ENCODE measurements at places on chromosomes 16 and 17.

- no peak for DNase-seq
Observed at GRCh38 chr17:50798424-50799288, 31.3 kb upstream of the ANKRD40CL start.

GRCh38 chr16:88810166-88810911 is 1.4 kb downstream of the APRT start:
- no peak for DNase-seq

GRCh38 chr17:49819138-49819537 is 28.7 kb downstream of the TAC4 start:
- no peak for DNase-seq

- no peak for DNase-seq
Observed at GRCh38 chr16:84959045-84959576, 52.2 kb downstream of the ZDHHC7 start.

DNA sequence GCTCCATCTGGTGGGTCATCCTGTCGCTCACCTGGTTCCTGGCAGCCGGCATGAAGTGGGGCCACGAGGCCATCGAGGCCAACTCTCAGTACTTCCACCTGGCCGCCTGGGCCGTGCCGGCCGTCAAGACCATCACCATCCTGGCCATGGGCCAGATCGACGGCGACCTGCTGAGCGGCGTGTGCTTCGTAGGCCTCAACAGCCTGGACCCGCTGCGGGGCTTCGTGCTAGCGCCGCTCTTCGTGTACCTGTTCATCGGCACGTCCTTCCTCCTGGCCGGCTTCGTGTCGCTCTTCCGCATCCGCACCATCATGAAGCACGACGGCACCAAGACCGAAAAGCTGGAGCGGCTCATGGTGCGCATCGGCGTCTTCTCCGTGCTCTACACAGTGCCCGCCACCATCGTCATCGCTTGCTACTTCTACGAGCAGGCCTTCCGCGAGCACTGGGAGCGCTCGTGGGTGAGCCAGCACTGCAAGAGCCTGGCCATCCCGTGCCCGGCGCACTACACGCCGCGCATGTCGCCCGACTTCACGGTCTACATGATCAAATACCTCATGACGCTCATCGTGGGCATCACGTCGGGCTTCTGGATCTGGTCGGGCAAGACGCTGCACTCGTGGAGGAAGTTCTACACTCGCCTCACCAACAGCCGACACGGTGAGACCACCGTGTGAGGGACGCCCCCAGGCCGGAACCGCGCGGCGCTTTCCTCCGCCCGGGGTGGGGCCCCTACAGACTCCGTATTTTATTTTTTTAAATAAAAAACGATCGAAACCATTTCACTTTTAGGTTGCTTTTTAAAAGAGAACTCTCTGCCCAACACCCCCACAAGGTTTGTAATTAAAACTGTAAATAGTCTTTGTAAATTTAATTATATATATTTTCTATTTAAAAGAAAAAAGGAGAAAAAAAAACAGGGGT is 1.7 kb downstream of the FZD2 start:
- DNase-seq, result no peak

DNA sequence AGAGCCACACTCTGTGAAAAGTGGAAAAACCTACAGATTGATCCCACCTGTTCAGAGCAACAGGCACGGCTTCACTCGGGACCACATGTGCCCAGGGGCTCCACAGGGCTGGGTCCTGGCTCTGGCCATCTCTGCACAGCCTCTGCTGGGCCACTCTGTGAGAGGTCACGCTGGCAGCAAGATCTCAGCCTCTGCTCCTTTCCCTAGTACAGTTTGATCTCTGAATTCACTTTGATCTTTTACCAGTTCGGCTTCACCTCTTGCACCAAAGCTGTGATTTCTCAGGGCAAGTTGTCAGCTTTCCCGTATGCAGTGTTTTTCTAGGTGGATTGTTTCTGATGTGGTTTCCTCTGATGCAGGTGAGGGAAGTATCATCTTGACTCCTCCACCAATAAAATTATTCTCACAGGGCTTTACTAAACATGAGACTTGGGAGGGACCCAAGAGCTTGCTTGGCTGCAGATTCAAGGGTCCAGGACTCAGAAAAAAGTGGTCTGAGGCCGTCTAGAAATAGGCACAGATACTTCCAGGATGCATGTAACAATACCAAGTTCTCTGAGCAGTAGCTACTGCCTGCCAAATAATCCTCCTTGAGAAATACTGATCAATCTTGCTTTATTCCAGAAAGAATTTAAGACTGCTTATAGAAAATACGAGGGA is 24.0 kb upstream of the ALDH3A1 start:
- no peak for DNase-seq

- DNase-seq, result no peak
Observed at GRCh38 chr17:29444589-29444988, 54.4 kb downstream of the TAOK1 start.

GRCh38 chr16:57403965-57404817 is at the start of gene CCL17:
Gene CCL17 (plus strand): TSS chr16:57404767. CDS start chr16:57413933, 9,166 bp downstream.
- no peak for DNase-seq

DNA sequence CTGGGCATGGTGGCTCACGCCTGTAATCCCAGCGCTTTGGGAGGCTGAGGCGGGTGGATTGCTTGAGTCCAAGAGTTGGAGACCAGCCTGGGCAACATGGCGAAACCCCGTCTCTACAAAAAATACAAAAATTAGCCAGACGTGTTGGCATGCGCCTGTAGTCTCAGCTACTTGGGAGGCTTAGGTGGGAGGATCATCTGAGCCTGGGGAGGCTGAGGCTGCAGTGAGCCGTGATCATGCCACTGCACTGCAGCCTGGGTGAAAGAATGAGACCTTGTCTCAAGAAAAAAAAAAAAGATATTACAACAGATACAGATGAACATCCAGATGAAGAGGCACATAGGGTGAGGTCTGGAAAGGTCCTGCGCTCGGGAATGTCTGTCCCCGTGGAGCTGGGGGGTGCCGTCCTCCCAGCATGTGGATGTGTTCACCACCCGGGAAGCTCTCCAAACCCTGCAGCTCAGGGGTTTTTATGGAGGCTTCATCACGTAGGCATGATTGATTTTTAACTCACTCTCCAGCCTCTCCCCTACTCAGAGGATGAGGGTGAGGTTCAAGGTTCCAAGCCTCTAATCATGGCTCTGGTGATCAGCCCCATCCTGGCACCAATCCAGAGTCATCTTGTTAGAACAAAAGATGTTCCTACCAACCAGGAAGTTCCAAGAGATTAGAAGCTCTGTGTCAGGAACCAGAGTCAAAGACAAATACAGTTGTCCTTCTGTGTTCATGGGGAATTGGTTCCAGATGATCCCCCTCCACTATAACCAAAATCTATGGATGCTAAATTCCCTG is 85.0 kb upstream of the DNAJA2 start:
- DNase-seq, result no peak

GRCh38 chr16:31371619-31372484 is 16.9 kb downstream of the ITGAX start:
- DNase-seq, result no peak

DNA sequence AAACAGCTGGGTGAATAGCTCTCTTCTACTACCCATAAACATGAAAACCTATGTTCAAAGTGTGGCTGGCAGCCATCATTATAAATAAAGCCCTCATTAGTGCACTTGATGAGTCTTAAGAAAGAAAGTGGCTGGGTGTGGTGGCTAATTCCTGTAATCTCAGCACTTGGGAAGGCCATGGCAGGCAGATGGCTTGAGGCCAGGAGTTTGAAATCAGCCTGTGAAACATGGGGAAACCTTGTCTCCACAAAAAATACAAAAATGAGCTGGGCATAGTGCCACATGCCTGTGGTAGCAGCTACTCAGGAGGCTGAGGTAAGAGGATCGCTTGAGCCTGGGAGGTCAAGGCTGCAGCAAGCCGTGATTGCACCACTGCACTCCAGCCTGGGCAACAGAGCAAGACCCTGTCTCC is 28.3 kb upstream of the APPBP2 start:
- no peak for DNase-seq

DNA sequence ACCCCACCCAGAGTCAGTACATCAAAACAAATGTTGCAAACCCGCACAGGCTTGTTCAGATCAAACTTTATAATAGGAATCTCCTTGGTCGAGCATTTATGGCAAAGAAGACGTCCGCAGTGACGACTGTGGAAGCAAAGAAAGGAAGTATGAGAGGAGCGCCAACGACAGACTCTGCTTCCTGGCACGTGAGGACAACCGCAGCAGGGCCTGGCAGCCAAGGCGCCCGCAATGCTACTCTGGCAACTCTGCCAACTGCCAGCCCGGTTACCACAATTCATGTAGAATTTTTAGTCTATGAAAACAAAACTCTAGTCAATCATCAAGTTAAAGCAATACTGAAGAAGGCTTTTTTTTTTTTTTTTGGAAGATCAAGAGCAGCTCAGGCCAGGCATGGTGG is 24.8 kb downstream of the CYB5D2 start:
- no peak for DNase-seq

GRCh38 chr16:87674419-87674818 is 72.1 kb downstream of the JPH3 start:
- no peak for DNase-seq

DNA sequence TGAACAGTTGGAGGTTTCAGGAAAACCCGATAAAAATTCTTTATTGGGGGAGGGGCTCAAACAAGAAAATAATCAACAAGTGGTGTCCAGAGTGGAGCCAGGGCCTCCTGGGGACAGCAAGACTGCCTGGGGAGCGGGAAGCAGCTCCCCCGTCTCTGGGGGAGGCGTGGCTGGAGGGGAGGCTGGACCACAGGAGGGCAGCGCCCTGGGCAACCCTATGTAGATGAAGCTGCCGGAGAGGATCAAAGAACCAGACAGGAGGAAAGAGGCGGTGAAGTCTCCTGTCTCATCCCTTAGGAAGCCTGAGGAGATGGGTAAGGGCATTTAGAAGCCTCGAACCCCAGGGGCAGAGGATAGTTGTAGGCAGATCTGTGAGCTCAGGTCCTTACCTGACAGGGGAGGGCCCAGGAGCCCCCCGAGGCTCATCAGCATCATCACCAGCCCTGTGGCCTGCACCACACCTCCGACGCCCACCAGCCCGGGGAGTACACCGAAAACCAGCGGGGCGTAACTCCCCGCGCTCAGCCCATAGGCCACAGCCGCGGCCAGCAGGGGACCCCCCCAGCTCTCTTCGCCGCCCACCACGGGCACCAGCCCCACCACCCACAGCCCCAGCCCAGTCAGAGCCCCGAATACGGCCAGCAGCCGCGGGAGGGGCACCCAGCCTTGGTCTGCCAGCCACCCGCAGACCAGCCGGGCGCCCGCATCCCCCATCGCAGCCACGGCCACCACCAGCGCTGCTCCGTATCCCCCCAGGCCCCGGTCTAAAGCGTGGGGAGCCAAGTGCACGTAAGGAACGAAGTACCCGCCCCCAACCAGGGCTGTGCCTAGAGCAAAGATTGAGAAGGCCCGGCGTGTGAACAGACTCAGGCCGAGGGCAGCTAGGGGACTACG is 2.0 kb downstream of the SLC16A11 start:
- no peak for DNase-seq

- no peak for DNase-seq
Observed at GRCh38 chr17:34886831-34887230, 74.4 kb downstream of the CCT6B start.

GRCh38 chr16:72939247-72939646 is 108.7 kb downstream of the ZFHX3 start:
- DNase-seq, result no peak

GRCh38 chr16:66332634-66333610 is 33.6 kb upstream of the CDH5 start:
- no peak for DNase-seq

- DNase-seq, result no peak
Observed at GRCh38 chr17:63317166-63317840, 128.8 kb downstream of the CYB561 start.

DNA sequence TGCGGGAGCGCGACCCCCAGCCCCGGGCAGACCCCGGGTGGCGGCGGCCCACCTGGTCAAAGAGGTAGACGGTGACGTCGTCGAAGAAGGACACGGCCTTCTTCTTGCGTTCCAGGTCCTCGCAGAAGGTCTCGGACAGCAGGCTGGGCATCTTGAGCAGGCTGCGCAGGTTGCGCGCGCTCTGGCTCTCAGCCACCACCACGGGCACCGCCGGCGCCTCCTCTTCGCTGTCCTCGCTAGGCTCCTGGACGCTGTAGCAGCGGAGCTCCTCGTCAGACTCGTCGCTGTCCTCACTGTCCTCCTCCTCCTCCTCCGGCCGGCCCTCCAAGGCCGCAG is 45.2 kb upstream of the PVALEF start:
- no peak for DNase-seq

DNA sequence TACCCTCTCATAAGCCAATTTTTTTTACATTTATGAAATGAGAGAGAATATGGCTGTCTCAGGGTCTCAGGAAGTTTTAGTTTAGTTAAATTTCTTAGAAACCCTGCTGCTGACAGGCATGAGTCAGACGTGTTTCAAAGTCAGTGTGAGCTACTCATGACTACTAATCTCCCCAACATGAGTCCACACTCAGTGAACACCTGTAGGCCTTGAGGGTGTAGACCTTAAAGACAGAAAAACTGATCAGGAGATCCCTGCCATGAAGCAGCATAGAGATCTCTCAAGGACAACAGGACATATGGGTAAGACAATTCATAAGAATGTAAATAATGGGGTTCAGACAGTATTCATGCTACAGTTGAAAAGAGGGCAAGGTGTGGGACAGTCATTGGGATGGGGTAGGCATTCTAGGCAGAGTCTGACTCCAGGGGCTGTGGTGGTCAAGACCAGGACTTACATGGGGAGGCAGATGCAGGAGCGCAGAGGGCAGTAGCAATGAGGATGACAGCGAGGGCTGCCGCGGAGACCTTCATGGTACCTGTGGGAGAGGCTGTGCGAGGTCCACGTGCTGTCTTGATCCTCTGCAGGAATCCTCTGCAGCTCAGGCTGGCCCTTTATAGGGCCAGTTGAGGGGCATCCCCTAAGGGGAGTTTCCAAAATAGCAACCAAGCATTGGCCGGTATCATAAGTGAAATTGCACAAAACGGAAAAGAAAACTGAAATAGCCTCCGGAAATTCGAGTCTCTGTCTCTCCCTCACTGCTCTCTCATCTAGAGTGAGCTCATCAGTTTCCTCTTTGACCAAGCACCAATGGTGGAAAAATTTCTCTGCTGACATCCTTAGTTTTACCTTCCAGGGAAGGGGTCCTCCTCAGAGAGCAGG is at the start of gene CCL5:
Gene CCL5, minus strand, starts transcription at position 588 of the 882 bp plus-strand sequence.
- no peak for DNase-seq

- no peak for DNase-seq
Observed at GRCh38 chr17:81288715-81289114, 6.4 kb downstream of the SLC38A10 start.

DNA sequence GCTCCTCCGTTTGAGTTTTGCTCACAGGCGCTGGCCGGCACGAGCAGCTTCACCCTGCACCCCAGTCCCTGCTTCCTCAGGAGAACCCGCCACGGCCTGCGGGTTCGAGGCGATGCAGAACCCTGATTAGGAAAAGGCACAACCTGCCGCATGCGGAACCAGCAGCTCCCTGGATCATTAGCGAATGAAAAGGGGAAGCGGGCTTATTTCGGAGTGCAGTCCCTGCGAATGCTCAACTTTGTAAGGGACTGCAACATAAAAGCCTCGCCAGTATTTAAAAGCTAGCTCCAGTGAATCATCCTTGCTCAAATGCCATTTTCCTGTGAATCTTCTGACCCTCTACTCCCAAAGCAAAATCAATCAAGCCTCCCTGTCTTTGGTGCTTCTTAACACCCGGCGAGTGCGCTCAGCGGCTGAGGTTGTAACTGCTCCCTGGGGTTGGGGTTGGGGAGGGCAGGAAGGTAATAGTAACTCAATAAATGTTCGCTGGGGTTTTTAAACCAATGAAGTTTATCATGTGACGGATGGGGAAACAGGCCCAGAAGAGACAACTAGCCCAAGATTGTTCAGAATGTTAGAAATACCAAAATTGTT is 678 bp upstream of the AKAP10 start:
- DNase-seq, result no peak

- DNase-seq, result no peak
Observed at GRCh38 chr17:63458478-63458877, 12.4 kb upstream of the CYB561 start.

All from activated CD8-positive, alpha-beta memory T cell treated with anti-CD3 and anti-CD28 coated beads for 4 hours (primary cell).